GM12864 (cell line): ENCODE measurements at places on chromosomes 7 and 10.
A peak's percentile ranks its signal among the peaks of the same experiment; 100 is the strongest.

- no peak for DNase-seq
These were observed 270.5 kb upstream of the MKLN1 start for GRCh38 chr7:131057015-131057793.

GRCh38 chr7:98996150-98996552, 117.8 kb downstream of the TRRAP start:
- peak; percentile 39 for DNase-seq

DNA sequence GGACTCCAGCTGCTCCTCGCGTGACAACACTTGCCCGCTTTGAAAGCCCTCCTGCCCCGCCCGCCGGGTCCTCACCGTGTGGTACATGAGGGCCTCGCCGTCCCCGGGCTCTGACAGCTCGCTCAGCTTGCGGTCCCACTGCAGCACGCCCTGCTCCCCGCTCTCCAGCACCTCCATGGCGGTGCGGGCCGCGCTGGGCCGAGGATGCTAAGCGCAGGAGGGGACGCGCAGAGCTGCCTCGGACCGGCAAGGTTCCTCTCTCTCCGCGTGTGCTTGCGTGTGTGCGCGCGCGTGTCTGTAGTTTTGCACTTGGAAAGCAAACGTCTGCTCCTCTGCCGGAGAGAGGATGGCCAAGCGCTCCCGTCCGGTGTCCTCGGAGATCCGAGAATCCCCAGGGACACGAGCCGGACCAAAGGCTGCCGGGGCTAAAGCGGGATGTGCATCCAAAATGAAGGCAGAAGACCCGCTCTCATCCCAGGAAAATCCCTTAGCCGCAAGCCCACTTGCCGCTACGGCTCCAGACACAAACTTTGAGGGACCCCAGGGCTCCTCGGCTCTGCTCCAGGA, at the start of gene CREB3L2:
Gene CREB3L2, minus strand, starts transcription at position 558 of the 567 bp plus-strand sequence. Its CDS starts 381 bp downstream, at position 177.
- no peak for DNase-seq

DNA sequence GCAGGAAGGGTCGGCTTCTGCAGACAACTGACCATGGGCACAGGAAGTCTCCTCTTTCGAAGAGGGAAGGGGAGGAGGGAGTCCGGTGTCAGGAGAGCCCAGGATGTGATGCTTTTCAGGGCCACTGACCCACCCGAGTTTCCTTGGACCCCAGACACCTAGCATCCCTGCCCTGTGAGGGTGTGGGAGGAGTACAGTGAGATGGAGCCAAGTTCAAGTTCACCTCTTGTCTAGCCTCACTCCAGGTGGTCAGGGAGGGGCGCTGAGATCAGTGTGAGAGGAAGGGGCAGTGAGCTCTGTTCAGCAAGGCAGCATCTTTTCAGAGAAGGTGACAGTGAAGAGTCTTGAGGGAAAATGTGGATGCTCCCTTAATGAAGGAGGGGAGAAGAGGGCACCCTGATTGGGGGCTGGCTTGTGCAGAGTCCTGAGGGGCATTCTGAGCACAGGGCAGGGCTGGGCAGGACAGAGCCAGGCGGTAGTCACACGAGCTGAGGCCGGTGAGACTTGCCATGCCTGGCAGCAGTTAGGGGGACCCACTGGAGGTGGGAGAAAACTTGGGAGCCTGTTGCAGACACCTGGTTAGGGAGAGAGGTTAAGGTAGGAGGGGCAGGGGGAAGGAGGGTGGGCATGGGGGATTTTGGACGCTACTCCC, 49.7 kb downstream of the ADCY1 start:
- no peak for DNase-seq

DNA sequence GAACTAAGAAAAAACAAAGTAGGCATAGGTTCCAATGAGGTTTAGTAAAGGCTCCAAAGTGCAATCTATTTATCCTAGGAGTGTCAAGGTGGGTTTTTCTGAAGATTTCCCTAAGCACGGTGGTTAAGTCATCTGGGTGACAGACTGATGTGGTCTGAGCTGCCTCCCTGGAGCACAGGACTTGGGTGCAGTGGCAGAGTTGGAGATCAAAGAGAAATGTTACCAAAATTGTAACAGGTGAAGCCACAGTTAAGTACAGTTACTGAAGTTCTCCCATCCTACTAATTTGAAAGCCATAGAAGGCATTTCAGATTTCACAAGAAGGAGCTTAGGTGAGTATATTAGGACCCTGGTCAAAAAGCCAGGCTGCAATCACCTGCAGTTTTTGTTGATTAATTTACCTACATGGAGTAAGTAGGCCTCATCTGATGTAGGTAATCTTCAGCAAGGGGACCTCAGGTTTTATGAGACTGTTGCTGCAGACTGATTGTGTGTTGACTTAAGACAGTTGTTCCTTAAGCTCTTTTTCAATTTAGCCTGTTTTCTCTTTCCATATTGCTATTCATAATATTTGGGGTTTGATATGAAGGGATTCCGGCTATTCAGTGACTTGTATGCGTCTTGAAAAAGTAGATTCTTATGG, 3.0 kb downstream of the DLX6 start:
- no peak for DNase-seq

DNA sequence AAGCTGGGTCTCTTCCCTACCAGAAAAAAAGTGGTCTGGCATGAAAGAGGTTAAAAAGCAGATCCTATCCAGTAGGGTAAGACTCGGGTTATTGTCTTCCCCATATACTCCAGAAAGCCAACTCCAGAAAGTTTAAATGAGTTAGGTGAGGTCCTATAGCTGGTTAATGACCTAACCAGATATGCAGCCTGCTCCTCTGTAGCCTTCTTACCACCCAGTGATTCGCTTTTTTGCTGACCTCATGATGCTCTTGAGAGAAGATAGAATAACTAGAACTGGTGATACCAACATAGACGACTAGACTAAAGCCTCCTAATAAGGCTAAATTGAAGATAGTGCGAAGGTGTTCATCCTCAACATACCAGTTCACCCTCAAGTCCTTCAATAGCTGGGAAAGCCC, 675 bp upstream of the GIMAP1 start:
- no peak for DNase-seq
